GM23248 (cell line): ENCODE measurements at places on chromosomes 7 and 10. TPM values are rescaled to one million over a fixed set of nuclear protein-coding genes. Genes with fewer than 3 reads are reported as not detected.

GRCh38 chr10:130723704-130724103, 587.5 kb downstream of the GLRX3 start:
- DNase-seq: no peak

GRCh38 chr10:89706011-89706410, 4.6 kb downstream of the KIF20B start:
- peak; percentile 45 for DNase-seq

DNA sequence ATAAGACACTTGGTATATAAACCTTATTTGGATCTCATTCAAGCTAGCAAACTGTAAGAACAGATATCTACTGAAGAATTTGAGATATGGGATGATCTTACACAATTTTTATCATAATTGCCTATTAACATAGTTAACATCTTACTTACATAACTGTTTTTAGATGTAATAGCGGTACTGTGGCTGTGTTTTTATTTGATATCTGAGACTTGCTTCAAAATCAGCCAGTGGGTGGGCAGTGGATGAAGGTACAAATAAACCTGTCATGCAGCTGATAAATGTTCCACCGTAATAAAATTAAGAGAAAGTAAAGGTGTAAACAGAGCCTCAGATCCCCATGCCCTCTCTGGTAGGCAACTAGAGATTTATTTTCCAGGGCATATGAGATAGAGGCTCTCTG, 28.4 kb upstream of the PTPRN2 start:
- DNase-seq: no peak

GRCh38 chr10:84333864-84334451, 5.6 kb downstream of the CCSER2 start:
- peak; percentile 38 for DNase-seq

The FEZF1 gene
- not detected in 2 replicates for polyA plus RNA-seq

The OR9A2 gene
- not detected in 2 replicates for polyA plus RNA-seq
